ENCODE measurements at places on chromosomes 6 and 20.

DNA sequence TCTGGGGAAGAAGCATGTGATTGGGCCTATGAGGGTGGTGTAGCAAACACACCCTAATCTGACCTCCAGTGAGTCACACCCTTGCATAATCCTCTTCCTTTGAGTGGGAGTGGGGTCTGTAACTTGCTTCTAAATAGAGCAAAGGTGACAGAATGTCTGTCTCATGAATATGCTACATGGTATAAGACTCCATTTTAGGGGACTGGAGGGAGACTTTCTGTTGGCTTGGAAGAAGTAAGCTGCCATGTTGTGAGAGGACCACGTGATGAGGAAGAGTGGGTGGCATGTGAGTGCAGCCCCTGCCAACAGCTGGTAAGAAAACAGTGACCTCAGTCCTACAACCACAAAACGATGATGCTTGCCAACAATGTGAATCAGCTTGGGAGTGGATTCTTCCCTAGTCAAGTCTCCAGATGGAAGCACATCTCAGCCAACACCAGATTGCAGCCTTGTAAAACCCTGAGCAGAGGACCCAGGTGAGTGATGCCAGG lies 3.7 kb downstream of the AK9 start:
- peak; percentile 32 for DNase-seq

GRCh38 chr6:156944412-156944811 lies 167.2 kb downstream of the ARID1B start:
- DNase-seq, result no peak

- peak; percentile 23 for DNase-seq
These were observed 36.4 kb upstream of the GCLC start for GRCh38 chr6:53581173-53581773.

DNA sequence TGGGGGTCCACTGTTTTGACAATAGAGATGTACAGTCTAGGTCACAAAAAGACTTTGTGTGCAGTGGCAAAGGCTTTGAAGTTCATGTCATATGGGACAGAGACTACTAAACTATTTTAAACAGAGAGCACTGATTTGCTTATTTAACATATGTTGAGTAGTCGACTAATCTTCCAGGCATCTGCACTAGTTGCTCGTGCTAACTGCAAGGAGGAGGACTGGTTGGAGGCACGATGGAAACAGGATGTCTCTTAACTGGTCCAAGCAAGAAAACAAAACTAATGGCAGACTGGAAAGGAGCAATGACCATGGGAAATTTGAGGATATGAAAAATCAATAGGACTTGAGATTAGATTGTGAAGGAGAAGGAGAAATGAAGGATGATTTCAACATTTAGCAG lies 28.5 kb upstream of the ERVFRD-1 start:
- no peak for DNase-seq

- DNase-seq, result peak; percentile 91
These were observed 1.3 kb downstream of the PXT1 start for GRCh38 chr6:36441307-36441894.

DNA sequence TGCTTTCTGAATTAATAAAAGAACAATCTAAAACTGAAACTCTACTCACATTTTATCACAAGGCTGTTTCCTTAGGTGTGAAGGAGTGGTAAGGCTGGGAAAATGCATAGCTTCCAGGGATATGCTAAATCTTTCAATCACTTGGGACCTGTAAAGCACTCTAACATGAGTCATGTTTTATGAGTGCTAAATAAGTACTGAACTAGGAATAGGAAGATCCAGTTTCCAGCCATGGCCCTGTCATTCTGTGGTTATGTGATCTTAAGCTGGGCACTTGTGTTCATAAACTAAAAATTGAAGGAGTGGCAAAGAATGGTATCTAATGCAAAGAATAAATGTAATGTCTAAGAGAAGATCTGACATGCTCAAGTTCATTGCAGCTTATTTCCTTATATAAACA lies 6.1 kb upstream of the TMEM200A start:
- DNase-seq, result no peak

GRCh38 chr20:32343439-32343838 lies 14.7 kb upstream of the ASXL1 start:
- DNase-seq, result peak; percentile 67

- DNase-seq, result no peak
These were observed 355.4 kb downstream of the CDC5L start for GRCh38 chr6:44742828-44743372.

DNA sequence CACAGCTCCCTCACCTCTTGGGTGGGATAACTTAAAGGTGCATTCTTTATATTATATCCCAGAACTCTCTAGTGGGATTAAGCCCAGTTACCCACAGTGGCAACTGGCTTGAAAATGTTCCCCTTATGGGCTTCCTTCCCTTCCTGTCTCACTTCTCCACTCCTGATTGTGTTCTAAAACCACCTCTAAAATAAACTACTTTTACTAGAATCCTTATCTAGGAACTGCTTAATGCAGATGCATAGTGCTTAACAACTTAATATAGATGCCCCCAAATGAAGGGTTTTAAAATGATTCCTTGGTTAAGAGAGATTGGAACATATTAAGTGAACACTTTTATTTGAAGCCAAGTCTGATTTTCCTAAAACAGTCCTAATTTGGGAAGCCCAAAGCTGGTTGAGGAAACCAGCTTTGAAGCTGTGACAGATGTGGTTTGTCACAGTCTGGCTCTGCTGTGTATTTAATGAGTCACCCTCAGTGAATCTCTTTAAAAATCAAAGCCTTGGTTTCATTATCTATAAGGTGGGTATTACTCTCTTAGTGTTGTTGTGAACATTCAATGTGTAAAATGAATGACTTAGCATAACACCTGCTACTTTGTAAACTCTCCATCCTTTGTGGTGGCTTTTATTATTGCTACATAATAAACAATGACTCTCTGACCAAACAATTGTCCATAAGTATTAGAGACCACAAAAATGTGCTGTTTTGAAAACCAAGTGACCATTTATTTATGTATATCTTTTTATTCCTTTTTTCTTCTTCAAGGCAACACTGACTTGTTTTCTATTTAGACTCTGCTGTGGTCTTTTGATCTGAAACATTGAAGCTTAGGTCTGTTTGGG lies 24.4 kb downstream of the PLCB1 start:
- no peak for DNase-seq

DNA sequence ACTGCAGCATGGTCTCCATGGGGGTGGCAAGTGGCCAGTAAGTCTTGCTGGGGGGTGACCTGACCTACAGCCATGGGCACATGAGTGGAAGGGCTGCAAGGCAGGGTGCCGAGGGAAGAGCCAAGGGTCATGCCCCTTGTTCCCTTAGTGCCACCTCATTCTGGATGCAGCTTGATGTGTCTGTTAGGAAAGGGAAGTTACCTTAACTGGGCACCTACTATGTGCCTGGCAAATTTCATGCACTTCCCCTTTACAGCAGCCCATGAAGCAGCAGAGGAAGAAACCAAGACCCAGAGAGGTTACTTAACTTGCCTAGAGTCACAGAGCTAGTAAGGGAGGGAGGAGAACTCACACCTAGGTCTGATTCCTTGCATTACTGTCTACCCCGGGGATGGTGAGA lies 174.0 kb downstream of the MRPL14 start:
- no peak for DNase-seq

DNA sequence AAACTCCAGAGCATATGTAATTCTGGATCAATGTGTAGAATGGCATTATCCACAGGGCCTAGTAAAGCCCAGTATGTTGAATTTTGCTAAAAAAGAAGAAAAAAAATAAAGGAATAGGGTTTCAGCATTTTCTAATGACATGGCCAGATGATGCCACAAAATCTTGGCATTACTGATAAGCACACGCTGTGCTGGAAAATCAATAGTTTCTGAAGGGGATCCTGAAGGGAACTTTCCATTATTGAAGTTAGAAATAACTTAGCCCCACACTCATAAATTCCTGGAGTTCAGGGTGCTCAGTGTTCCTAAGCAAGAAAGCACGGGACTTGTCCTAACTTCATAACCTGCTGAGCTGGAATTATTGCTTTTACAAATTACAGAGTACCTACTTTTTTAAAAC lies 10.8 kb downstream of the TENT5A start:
- DNase-seq, result no peak

GRCh38 chr20:53837126-53837826 lies 233.1 kb downstream of the BCAS1 start:
- DNase-seq, result no peak

- DNase-seq, result no peak
These were observed 757.5 kb upstream of the NRSN1 start for GRCh38 chr6:23368557-23368956.

DNA sequence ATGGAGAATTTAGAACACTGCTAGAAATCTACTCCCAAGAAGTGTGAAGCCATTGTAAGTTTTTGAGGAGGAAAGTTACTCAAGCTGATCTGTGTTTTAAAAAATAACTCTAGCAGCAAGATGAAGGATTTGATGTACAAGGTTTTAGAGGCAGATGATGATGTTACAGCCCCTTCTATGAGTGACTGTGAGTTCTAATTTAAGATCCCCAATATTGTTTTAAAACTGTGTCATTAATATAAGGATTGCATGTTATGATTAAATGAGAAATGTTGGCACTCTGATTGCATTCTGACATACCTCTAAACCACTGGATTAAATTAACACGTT lies 293.5 kb downstream of the ADGB start:
- no peak for DNase-seq

DNA sequence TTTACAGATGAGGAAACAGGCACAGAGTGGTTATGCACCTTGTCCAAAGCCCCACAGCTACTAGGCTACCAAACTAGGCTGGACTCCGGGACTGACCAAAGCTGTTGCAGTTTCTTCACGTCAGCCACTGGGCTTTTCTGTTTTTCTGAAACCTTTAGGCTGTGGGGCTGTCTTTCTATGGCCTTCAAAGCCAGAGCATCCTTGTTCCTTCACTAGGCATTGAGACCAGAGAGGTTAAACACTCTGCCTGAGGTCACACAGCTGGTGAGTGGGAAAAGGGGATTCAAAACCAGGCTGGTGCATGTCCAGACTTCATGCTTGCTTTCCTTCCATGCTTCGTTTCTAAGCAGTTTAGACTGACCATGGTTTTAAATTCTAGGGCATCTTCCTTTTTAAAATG lies 97.5 kb upstream of the KCNG1 start:
- no peak for DNase-seq

- no peak for DNase-seq
These were observed 94.2 kb upstream of the SCP2D1 start for GRCh38 chr20:18719426-18719825.

GRCh38 chr6:22614547-22614946 lies 45.2 kb downstream of the HDGFL1 start:
- DNase-seq, result no peak

GRCh38 chr6:125923366-125923877 lies 33.1 kb upstream of the HINT3 start:
- no peak for DNase-seq

DNA sequence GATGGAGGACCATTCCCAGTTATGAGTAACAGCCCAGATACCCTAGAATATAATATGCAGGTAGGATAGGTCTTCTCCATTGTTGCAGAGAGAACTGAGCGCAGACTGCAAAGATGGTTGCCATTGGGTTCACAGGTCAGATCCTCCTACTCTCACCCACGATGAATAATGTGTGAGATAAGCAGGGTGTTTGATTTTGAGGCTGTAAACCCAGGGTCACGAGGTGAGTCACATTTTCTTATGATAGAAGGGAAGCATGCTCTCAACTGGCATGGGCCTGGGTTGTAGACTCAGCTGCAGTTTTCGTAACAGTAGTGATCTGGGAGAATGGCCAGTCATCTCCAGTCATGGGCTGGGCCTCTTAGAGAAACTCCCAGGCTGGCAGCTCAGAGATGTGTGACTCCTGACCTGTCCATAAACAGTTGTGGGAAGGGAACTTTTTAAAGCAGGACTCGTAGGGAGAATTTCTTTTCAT lies 74.2 kb downstream of the CD164 start:
- no peak for DNase-seq

GRCh38 chr6:90411292-90411781 lies 114.7 kb upstream of the BACH2 start:
- DNase-seq, result no peak

GRCh38 chr6:128280066-128280465 lies 240.3 kb downstream of the PTPRK start:
- no peak for DNase-seq

DNA sequence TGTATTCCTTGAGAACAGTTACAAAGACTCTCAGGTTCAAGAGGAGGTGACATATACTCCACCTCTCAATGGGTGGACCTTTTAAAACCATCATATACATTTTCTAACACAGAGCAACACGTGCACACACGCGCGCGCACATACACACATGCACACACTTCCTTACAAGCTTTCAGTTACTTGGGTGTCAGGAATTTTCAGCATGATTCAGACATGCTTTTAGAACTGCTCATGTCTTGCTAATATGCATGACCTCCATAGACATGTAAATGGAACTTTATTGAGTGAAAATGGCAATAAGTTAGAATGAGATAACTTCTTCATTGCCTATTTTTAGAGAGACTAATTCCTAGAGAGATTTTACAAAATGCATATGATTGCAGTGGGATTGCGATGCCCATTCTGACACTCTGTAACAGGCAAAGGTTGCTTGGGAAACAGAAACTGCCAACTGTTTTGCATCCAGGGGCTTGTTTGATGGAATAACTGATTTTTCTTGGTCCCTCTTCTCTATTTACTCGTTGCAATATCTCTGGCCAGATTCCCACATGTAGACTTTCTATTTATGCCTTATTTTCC lies 531.4 kb upstream of the RNF217 start:
- no peak for DNase-seq

All from fibroblast of skin of left quadriceps (primary cell).